Erythroblast (primary cell): ENCODE measurements at places on chromosomes 6 and 20.

DNA sequence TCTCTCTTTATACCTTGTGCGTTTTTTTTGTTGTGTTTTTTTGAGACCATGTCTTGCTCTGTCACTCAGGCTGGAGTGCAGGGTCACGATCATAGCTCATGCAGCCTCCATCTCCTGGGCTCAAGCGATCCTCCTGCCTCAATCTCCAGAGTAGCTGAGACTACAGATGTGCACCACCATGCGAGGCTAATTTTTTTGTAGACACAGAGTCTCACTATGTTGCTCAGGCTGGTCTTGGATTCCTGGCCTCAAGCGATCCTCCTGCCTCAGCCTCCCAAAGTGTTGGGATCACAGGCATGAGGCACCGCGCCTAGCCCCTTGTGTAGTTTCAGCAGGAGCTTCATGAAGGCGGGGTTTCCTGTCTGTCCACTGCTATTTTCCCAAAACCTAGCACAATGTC lies 27.3 kb downstream of the PDRG1 start:
- DNase-seq = no peak

DNA sequence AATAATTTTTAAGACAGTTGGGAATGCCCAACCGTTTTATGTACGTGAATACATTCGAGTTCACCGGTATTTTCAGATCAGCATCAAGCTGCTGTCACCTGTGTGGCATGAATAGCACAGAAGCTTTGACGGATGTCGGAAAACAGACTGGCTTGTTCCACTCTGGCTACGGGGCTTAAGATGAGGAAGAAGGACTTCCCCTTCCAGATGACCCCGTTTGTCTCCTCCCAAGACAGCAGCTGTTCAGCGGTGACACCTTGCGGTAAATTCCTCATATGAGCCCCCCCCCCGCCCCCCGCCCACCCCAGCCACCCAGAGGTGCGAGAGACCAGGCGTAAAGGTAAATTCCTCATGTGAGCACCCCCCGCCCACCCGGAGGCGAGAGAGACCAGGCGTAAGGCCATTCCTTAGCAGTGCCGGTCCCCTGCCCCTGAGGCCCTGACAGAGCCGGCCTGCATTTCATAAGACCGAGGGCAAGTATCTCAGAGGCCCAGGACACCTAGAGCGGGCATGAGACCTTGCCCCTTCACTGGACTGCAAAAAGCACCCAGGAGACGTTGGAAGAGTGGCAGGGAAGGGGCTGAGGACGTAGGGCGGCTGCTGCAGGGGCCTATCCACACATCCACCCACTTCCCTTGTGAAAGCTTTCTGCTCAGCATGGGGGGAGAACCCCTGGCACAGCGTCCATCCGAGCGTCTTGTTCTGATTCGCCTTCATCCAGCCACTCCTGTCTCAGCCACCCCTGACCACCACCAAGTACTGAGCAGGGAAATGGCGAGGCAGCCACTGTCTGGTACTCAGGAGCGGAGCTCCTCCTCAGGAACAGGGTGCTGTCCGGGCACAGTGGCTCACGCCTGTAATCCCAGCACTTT lies 7.3 kb upstream of the PCMTD2 start:
- no peak for DNase-seq

DNA sequence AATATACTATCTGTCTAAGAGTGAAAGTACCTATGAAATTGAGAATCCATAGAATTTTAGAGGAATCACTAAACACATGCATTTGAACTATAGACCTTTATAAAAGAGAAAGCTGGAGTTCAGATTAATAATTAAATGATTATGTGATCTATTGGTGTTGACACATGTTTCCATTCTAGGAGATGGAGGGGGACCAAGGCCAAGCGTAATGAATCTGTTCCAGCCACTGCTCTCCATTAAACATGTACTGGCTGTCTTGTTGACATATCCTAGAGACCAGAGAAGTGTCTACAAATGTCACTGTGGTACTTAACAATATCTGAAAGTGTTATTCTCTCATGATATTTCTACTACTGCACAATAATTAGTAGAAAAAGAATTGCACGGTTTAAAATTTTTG lies 432.4 kb downstream of the BMP2 start:
- no peak for DNase-seq

DNA sequence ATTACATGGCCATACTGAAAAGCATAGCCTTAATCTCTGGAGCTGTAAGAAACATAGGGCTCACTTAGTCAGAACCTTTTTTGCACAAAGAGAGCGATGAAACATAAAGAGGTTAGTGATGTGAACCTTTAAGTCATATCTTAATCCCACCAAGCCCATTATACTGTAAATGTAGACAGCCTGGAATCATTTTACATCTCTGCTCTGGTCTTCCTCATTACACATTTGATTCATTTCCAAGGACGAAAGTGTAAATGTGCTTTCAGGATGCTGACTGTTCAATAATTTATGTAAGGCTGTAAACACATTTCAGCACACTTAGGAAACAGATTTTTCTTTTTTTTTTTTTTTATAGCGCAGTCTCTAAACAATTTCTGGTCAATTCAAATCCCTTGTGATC lies 131.3 kb upstream of the B3GAT2 start:
- no peak for DNase-seq

- no peak for DNase-seq
Observed at GRCh38 chr6:122817766-122818165, 28.7 kb downstream of the SMPDL3A start.
